ENCODE measurements at places on chromosomes 12 and 14.

DNA sequence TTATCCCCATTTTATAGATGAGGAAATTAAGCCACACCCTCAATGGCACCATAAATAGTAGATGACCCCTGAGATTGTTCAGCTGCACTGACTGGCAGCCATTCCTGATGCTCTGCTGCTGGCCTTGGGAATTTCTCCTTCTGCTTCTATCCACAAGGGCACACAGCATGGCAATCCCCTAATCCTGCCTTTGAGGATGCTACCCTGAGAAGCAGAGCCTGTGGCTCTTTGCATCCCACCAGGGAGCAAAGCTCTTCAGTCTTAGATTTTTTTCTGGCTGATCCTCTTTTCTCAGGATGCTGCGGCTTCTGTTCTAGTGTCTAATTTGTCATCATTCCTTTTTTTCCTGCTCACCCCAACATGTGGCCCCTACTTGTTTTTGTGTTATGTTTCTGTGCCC lies 114.8 kb downstream of the TMX1 start:
- no peak for DNase-seq

DNA sequence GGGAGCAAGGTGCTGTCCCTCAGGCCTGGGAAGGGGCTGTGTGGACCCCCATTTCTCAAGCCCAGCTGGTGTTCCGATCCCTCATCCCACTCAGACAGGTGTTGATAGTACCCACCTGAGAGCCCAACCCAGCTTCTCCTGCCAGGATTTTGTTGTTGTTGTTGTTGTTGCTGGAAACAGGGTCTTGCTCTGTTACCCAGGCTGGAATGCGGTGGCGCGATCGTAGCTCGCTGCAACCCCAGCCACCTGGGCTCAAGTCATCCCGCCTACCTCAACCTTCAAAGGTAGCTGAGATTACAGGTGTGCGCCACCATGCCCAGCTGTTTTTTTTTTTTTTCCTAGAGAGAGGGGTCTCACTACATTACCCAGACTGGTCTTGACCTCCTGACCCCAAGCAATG lies 209.9 kb downstream of the PHETA1 start:
- no peak for DNase-seq

- no peak for DNase-seq
Measured at GRCh38 chr12:13343375-13343774, 146.8 kb downstream of the EMP1 start.

- DNase-seq = no peak
Measured at GRCh38 chr12:113103756-113104450, 31.7 kb downstream of the RASAL1 start.

DNA sequence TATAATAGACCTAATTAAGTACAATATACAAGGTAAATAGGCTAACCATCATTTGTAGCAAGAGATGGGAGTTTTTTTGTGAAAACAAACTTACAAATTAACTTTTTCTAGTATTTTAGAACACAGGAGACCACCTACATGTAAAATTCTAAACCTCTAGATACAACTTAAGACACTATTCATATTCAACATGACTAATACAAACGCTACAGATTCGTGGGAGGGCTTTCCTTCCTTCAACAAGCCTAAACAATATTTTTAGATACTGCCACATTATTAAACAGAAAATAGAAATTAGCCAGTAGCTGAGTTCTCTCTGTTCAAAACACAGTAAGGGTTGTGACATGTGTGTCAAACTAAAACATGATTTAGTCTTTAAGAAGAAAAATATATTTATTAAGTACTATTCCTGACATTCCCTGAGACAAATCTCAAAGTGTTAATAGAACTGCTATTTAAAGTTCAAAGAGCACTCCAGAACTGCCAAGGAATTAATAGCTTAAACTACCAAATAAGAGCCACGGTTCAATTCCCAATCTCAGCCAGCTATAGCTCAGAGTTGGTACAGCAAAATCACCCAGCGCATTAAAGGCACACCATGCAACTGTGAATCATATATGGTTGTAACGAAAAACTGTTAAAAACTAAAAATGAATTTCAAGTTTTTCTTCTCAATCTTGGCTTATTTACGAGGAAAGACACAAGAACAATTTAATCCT lies 10.7 kb downstream of the MED13L start:
- DNase-seq = no peak

- no peak for DNase-seq
Measured at GRCh38 chr12:132488127-132489077, 1.5 kb upstream of the FBRSL1 start.

GRCh38 chr12:87201598-87201997 lies 827.6 kb downstream of the C12orf50 start:
- no peak for DNase-seq

GRCh38 chr14:55874785-55875184 lies 243.4 kb upstream of the PELI2 start:
- no peak for DNase-seq

- DNase-seq = no peak
Measured at GRCh38 chr12:13443498-13443897, 247.0 kb downstream of the EMP1 start.

GRCh38 chr12:19894050-19894449 lies 454.8 kb downstream of the AEBP2 start:
- DNase-seq = no peak

- DNase-seq = no peak
Measured at GRCh38 chr12:68633614-68634558, 23.2 kb downstream of the RAP1B start.
